ENCODE measurements at places on chromosomes 6 and 20. TPM values are rescaled to one million over a fixed set of nuclear protein-coding genes. Genes with fewer than 3 reads are reported as not detected.

DLL1 gene
- 16.6 TPM for total RNA-seq

DNA sequence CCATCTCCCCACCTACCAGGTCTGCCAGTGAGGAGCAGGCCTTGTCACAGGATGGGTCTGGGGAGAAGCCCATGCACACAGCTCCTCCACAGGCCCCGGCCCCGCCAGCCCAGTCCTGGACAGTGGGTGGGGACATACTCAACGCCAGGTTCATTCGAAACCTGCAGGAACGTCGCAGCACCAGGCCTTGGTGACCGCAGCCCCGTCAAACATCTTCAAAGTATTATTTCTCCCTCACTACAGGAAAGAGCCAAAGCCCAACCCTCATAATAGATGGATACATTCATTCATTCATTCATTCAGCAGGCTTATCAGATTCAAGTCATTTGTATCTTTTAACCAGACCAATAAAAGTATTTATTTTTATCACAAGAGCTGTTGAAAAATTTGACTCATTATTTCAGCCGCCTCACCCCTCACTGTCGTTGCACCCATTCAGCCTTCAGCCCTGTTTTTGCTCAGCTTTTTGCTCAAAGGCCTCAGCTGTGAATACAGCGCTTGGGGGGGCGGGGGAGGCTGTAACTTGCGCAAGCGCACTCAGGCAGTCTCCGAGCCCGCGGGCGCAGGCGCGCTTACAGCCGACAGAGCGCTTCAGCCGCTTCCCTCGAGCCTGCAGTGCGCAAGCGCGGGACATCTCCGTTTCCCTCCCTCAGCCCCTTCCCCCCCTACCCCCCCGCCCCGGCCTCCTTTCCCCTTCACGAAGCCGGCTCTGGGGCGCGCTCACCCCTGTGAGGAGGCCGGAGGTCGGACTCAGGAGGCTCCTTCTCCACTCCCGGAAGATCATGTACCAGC, at the start of gene C6orf136:
C6orf136 (plus strand) TSS at position 684 of the 792 bp plus-strand sequence; CDS start at position 783, 99 bp downstream.
- peak; percentile 62 for DNase-seq

DNA sequence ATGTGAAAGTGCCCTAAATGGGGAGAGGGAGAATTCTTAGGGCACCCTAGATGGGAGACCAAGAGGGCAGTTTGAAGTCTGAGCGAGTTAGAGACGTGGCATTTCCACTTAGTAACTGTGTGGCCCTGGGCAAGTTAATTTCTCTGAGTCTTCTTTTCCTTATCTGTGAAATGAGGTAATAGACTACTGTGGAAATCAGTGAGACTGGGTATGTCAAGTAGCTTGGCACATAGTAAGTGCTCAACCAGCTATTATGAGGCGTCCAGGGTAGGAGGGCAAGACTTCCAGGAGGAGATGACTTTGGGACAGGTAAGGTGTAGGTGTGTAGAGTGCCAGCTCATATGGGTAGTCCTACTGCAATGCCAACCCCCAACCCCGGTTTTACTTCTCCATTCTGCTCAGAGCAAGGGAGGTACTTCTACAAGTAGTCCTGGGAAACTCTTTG, 770 bp downstream of the KIF3B start:
- DNase-seq: no peak

HM13 gene
- 75.5 TPM for total RNA-seq

DNA sequence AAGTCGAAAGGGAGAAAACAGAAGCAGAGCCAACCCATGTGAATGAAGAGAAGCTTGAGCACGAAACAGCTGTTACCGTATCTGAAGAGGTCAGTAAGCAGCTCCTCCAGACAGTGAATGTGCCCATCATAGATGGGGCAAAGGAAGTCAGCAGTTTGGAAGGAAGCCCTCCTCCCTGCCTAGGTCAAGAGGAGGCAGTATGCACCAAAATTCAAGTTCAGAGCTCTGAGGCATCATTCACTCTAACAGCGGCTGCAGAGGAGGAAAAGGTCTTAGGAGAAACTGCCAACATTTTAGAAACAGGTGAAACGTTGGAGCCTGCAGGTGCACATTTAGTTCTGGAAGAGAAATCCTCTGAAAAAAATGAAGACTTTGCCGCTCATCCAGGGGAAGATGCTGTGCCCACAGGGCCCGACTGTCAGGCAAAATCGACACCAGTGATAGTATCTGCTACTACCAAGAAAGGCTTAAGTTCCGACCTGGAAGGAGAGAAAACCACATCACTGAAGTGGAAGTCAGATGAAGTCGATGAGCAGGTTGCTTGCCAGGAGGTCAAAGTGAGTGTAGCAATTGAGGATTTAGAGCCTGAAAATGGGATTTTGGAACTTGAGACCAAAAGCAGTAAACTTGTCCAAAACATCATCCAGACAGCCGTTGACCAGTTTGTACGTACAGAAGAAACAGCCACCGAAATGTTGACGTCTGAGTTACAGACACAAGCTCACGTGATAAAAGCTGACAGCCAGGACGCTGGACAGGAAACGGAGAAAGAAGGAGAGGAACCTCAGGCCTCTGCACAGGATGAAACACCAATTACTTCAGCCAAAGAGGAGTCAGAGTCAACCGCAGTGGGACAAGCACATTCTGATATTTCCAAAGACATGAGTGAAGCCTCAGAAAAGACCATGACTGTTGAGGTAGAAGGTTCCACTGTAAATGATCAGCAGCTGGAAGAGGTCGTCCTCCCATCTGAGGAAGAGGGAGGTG, 38.7 kb downstream of the ZBTB2 start:
- no peak for DNase-seq

JPH2 gene
- total RNA-seq: 7.3 TPM

DNA sequence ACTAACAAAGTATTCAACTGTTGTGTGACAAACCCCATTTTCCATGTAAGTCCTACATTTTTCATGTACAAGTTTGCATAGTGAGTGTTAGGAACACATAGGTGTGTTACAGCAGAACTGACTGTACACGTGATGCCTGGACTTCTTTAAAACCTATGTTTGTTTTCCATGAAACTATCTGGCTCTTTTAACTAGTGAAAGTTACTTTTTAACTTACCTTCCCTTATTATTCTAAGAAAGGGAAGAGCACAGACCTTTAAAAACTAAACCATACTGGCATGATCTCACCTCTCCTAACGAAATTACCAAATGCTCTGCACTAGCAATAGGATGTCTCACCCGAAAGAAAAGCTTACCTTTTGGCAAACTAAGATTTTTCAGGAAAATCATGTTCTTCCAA, 87.8 kb downstream of the CENPW start:
- no peak for DNase-seq

DNA sequence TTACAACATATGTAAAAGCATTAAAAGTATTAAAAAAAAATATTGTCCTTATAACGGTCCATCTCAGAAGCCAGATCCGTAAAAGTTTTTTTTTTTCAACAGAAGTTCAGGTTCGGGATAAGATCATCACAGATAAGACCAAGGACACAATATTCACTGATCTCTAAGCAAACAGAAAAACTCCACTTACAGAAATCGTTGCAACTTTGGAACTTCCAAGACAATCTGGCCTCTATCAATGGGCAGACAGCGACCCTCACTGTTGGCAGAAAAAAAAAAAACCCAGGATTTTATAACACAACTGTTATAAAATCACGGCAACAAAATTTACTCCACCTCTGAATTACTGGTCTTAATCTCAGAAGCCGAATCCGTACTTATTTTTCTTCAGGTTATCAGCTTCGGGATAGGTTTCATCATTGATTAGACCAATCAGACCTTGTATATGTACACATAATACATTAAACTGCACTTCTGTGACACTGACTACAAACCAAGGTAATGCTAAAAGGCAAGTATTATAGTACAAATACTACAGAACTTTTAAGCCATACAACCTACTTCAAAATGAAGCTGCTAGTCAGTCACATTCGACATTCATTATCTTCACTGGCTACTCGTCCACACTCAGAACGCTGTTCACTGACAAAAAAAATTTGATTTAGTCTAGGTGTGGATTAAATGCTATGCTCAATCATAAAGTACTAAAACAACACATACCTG, 34.7 kb upstream of the SYNCRIP start:
- no peak for DNase-seq

DNA sequence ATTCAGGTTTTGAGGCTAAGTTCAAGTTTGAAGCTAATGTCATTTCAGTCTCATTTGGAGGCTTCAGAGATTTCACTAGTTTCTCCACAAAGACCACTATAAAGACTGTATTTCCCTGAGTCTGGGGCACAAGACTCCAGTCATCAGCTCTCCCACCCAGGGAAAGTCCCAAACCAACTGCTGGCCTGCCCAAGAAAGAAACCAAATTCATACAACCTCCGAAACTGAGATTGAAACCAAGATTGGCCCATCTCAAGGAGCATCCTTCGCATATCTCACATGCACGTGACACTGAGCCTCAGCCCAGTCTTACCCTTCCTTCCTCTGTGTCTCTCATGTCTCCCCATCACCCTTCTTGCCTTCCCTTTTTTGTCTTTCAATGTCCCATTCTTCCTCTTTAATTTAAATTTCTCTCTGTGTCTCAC, 3.5 kb upstream of the LTA start:
- no peak for DNase-seq

- DNase-seq: no peak
Measured at GRCh38 chr20:43185901-43186300, 3.8 kb downstream of the PTPRT start.

Data from omental fat pad (tissue), 4 donors.